T-helper 2 cell (primary cell): ENCODE measurements at places on chromosomes 4 and X.

DNA sequence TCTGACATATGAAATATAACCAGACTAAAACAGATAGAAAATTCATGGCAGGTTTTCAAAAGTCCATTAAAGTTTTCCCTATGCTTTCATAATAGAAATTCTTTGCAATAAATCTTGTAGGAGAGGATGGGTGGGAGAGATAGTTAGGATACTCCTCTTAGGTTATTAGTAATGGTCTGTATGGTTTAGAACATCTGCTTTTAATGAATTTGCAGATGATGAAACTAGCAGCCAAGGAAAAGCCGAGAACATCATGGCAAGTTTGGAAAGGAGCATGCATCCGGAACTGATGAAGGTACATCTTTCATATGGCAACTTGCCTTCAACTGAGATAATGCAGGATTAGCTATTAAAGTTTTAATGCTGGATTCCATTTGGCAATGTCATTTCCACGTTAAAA lies 70.7 kb downstream of the DOCK11 start:
- DNase-seq = no peak

DNA sequence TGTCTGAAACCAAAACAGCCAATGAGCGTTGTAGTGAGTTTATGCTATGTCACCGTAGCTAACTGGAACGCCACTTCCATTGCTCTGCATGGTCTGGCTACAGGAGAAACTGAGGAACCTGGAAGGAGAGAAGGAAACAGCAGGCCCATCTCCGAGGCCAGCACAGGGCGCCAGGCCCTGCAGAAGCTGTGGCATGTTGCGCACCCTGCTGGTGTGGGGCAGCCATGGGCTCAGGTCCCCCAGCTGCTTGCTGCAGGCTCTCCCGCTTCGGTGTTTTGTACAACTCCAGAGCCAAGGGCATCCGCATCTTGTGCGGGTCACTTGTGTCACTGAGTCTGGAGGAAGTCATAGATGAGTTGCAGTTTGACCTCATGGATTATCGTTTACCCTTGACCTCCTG lies 89.2 kb downstream of the AFAP1 start:
- DNase-seq = no peak

- DNase-seq = no peak
Measured at GRCh38 chr4:80767944-80768343, 262.6 kb upstream of the BMP3 start.

DNA sequence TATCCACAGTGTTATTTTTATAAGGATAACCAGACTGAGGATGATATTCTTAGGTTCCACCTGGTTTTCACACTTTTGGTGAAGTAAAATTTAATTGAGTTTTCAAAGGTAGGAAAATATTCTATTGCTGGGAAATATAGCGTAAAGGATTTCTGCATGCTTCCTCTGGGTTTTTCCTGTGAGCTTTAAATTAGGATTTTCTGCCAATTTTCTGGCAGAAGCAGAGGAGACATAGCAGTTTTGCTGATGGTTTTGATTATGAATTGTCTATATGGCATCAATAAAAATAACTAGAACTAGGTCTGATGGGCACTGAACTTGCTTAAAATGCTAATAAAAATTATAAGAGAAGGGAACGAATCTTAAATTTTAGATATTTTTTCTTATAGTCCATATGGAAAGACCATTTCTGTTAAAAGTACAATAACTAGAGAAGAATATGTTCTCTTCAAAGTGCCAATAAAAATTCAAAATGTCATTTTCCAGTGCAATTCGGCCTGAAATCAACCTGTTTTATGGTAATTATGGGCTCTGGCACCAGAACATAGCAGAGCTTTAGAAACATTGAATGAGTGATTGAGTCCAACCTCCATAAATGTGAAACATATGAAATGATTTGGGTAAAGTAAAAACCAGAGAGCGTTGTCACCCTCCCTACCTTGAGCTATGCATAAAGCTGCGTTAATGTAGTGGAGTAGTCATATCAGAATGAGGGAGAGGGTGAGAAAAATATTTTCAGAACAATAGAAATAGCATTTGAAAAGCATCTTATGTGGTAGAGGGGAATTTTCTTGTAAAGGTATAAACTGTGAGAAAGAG lies 279.7 kb downstream of the SPRY1 start:
- DNase-seq = no peak

DNA sequence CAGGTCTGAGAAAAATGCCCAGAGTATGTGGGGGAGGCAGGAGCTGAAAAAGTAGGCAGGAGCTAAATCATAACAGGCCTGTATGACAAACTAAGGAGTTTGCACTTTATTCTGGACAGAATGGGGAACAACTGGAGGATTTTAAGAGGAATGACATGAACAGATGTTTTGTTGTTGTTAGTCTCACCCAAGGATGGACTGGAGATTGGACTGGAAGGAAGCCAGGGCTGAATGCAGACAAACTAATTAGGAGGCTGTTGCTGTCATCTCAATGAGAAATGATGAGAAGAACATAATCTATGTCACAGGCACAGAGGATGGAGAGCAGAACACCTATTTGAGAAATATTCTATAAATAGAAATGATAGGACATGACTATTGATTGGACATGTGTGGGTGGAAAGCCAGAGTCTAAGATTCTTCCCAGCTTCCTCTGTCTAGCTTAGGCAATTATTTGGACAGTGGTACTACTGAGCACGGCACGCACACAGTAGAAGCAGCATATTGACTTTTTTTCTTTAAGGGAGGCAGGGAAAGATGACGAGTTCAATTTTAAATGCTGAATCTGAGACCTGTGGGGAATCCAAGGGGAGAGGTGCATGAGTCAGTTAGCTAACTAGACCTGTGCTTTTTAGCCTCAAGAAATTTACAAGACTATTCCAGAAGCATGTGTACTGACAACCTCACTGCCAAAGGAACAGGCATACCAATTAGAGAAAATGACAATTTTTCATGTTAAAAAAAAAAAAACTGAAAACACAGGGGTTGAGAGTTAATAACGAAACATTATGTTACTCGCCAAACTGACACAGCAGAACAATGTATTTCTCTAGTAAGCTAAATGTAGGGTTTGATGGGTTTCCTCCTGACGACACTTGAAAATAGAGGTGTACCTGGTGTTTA lies 963 bp upstream of the USO1 start:
- no peak for DNase-seq
